ENCODE measurements at places on chromosomes 5 and 9.

- no peak for DNase-seq
These were observed 63.1 kb downstream of the RNF130 start for GRCh38 chr5:180008433-180008832.

GRCh38 chr9:85433046-85433445 lies 308.7 kb downstream of the AGTPBP1 start:
- no peak for DNase-seq

- DNase-seq: no peak
These were observed 71.9 kb downstream of the ITGA1 start for GRCh38 chr5:52859628-52860027.

- DNase-seq: no peak
These were observed 162.4 kb downstream of the ESM1 start for GRCh38 chr5:54823006-54823405.

DNA sequence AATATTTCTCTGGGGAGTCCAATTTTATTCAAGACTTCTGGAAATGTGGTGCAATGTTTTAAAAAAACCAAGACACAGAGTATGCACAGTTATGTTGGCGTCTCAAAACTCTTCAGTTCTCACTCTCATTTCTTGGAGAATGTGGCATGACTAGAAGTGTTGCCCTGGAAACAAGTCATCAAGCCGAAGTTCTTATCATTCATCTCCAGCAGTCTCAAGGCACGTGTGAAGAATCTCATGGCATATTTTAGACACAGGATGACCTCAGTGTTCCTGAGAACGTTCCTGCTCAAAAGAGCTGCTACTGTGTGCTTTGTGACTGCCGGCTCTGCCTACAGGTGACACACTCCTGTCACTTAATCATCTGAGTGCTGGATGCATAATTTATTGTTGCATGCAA lies 147.4 kb upstream of the IRX4 start:
- DNase-seq: no peak

GRCh38 chr9:124266139-124266825 lies 8.5 kb downstream of the NEK6 start:
- no peak for DNase-seq

- DNase-seq: no peak
These were observed 14.2 kb upstream of the PPP1R2B start for GRCh38 chr5:156835905-156836304.

- no peak for DNase-seq
These were observed 47.2 kb downstream of the EBF1 start for GRCh38 chr5:159052401-159053011.

- DNase-seq: no peak
These were observed 18.2 kb downstream of the ADRB2 start for GRCh38 chr5:148844433-148845280.

DNA sequence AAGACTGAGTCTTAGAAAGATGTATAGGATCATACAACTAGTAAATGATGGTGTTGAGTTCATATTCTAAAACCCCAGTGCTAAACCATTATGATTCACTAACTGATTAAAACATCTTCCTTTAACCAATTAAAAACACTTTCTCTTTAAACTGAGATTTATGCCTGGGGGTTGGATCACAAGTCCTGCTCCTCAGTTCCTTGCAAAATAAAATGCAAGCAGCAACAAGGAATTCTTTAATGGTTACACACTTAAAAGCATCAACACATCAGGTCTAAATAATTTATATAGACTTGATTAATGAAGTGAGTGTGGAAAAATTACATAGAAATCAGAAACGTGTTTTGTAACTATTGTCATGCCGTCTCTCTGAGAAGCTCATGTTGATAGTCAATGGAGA lies 189.2 kb downstream of the TARS1 start:
- no peak for DNase-seq

GRCh38 chr5:91059409-91059808 lies 323.7 kb downstream of the ARRDC3 start:
- DNase-seq: no peak

GRCh38 chr9:16571127-16571802 lies 299.2 kb downstream of the BNC2 start:
- DNase-seq: no peak

- DNase-seq: no peak
These were observed 69.7 kb downstream of the PHF2 start for GRCh38 chr9:93645921-93646639.

DNA sequence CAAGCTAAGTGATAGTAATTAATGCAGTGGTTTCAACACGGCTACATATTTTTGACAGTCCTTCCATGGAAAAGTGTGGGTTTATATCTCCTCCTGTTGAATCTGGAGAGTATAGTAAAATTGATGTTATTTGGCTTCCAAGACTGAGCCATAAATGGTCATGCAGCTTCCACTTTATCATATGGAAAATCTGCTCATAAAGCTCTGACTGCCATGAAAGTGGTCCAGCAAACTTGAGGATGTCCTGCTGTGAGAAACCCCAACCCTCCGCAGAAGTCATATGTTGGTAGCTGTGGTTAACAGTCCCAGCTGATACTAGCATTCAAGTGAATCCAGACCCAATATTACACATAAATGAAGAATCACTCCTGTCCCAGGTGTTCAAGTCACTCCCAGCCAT lies 378.3 kb downstream of the KCTD16 start:
- no peak for DNase-seq

DNA sequence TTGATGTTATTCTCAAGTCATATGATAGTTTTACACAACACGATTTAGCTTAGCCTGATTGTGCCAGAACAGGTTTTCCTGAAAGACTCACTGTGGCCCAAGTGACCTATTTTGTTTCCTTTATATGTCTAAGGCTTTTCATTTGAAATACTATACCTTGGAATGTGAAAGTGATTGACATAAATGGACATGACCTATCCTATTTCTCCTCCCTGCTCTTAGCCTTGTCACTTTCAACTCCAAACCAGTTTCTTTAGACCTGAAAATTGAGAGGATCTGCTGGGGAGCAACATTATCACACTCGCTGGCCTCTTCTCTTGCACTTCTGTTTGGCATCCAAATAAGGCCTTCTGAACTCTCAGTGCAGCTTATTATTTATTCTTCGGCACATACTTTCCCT lies 496.8 kb downstream of the MAT2B start:
- no peak for DNase-seq

- no peak for DNase-seq
These were observed 17.3 kb downstream of the EXOC3 start for GRCh38 chr5:460273-460625.

DNA sequence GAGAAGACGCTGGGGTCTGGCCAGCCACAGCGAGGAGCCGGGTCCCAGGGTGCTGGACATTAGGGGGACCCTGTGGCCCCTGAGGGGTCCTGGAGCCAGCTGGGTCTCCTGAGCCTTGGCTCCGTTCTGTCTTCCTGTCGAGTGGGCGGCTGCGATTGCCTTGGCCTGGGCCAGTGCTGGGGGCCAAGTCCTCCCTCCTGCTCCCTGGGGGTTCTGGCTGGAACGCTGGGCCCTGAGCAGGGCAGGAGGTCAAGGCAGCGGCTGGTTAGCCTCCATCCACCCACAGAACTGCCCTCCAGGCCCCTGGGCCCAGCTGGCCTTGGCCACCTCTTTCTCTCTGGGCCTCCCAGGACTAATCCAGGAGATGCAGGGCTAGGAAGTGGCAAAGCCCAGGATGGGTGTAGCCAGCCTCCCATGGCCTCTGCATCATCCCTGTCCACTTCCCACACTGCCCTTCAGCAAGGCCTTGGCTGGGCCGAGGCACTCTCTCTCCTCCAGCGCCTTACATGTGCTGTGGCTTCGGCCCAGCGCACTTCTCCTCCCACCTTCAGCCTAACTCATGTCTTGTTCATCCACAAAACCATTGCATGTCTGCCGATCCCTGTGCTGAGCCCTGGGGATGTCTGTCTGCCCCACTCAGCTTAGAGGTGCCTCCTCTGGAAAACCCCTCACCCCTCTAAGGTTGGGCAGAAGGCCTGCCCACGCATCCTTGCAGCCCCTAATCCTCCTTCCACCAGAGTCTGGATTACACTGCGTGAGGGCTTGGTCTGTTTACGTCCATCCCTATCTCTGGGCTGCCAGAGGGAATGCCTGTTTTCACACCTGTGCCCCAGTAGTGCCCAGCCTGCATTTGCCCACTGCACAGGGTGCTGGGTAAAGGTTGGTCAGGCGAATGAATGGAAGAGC lies 5.0 kb downstream of the LAMC3 start:
- DNase-seq: no peak

- no peak for DNase-seq
These were observed 6.0 kb upstream of the C1QTNF2 start for GRCh38 chr5:160376416-160376815.

- DNase-seq: no peak
These were observed 125.1 kb downstream of the BARX1 start for GRCh38 chr9:93830012-93830596.

GRCh38 chr9:95422650-95423049 lies 94.1 kb downstream of the PTCH1 start:
- no peak for DNase-seq

- DNase-seq: no peak
These were observed 57.9 kb downstream of the ABHD17B start for GRCh38 chr9:71853084-71853483.

DNA sequence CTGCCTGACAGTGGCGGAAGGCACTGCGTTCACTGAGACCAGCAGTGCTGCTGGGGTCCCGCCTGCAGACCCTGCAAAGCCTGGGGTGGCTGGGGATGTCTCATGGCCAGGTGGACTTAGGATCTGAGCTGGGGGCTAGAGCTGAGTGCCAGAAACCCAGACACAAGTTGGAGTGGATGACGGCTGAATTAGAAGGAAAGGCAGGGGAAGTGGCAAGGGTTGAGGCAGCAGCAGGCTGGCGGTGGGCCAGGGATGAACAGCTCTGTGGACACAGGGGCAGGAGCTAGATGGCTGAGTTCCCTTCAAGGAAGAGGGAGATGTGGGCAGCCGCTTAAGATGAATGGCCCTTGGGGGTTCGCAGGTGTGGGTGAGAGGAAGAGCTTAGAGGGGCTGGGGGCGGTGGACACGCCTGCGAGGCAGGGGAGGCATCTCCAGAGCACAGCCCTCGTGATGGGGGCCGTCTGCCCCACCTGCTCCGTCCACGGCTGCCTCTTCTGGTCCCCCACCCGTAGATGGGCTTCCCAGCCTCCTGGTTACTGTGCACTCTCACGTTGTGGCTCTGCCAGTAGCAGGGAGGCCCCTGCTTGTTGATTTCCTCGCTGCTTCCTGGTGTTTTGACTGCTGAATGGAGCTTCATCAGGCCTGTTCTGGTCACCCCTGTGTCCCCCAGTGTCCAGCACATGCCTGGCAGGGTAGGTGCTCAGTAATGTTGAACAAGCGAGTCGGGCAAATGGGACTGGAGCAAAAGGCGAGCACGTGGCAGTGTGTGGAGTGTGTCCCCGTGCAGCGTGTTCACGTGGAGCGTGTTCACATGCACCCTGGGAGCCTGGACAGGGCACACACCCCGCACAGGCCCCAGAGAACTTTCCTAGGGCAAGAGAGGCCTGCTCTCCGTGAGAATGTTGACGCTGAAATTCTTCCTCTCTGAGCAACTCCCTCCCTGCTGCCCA lies 168.2 kb downstream of the CACNA1B start:
- no peak for DNase-seq

GRCh38 chr5:136082390-136083193 lies 50.1 kb upstream of the SMAD5 start:
- no peak for DNase-seq

DNA sequence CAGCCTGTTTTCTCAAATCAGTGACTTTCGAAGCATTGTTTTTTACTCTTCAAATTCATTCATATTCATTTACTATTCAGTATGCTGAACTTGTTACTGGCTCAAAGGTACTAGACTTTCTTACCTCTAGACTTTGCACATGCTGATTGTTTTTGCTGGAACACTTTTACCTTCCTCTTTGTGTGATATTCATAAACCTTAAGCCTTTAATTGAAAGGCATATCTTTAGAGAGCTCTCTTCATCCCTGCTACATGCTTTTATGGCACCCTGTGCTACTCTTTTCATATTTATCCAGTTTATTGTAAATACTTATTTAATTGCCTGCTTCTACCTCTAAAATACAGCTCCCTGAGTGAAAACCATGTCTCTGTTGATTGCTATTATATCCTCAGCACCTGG lies 48.7 kb upstream of the LRRC19 start:
- DNase-seq: no peak

DNA sequence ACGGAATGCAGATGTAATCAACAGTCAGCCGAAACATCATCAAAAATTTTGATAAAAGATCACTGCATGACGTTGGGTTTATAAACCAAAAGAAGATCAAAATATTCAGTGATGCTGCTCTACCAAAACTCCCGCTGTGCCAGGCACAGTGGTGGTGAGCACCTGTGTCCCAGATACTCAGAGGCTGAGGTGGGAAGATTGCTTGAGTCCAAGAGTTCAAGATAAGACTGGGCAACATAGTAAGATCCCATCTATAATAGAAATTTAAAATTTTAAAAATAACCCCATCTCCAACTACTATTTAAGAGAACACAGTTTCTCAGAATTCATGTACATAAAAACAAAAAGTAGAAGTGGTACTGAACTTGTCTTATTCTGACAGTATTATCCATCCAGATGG lies 3.8 kb downstream of the LMAN2 start:
- DNase-seq: no peak

DNA sequence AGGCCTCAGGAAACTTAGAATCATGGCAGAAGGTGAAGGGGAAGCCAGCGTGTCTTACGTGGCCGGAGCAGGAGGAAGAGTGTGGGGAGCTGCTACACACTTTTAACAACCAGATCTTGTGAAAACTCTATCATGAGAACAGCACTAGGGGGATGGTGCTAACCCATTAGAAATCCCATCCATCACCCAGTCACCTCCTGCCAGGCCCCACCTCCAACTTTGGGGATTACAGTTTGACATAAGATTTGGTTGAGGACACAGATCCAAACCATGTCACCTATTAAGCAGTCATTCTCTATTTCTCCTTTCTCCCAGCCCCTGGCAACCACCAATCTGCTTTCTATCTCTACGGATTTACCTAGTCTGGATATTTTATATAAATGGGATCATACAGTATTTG lies 26.9 kb downstream of the PBX3 start:
- DNase-seq: no peak

- no peak for DNase-seq
These were observed 198.9 kb downstream of the LURAP1L start for GRCh38 chr9:12973710-12974109.

GRCh38 chr9:127386249-127386648 lies 10.7 kb upstream of the SLC2A8 start:
- no peak for DNase-seq

GRCh38 chr9:91773156-91773555 lies 176.9 kb downstream of the ROR2 start:
- DNase-seq: no peak

DNA sequence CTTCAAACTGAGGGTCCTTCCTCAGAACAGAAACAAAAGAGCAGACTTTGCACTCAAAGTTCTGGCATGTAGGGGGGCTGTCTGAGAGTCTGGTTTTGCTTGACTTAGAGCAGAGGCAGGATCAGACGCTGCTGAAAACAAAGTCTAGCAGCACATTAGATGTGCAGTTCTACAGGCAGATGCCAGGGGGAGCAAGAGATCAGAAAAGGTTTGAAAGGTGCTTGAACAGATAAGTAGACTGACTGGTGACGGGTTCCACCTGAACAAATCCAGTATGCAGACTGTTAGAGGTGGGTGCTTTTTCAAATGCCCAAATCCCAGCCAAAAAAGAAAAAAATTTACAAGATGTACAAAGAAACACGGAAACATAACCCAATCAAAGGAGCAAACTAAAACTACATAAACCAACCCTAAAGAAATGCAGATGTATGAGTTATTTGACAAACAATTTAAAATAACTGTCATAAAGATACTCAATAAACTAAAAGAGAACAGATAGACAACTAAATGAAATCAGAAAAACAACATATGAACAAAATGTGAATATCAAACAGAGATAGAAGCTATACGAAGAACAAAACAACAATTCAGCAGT lies 194.7 kb upstream of the FREM1 start:
- DNase-seq: no peak

Data from cortex of kidney (tissue), 1 donor.